ENCODE measurements at places on chromosomes 1 and 21.
A peak's percentile ranks its signal among the peaks of the same experiment; 100 is the strongest.

DNA sequence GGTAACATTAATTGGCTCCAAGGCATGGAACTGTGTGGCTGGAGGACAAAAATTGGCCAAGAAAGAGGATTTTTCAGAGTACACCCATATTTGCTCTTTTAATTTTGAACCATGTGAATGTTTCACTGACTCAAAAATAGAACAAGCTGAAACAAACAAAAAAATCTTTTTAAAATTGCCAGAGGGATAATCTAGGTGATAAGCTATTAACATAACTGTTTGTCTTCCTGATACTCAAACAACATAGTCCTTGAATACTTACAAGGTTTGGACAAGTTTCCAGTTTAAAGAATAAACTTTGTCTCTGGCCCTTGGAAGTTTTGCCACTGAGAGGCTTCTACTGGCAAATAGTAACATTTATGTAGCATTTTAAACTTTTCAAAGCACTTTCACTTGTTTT is 30.0 kb upstream of the PIGC start:
- no peak for DNase-seq

DNA sequence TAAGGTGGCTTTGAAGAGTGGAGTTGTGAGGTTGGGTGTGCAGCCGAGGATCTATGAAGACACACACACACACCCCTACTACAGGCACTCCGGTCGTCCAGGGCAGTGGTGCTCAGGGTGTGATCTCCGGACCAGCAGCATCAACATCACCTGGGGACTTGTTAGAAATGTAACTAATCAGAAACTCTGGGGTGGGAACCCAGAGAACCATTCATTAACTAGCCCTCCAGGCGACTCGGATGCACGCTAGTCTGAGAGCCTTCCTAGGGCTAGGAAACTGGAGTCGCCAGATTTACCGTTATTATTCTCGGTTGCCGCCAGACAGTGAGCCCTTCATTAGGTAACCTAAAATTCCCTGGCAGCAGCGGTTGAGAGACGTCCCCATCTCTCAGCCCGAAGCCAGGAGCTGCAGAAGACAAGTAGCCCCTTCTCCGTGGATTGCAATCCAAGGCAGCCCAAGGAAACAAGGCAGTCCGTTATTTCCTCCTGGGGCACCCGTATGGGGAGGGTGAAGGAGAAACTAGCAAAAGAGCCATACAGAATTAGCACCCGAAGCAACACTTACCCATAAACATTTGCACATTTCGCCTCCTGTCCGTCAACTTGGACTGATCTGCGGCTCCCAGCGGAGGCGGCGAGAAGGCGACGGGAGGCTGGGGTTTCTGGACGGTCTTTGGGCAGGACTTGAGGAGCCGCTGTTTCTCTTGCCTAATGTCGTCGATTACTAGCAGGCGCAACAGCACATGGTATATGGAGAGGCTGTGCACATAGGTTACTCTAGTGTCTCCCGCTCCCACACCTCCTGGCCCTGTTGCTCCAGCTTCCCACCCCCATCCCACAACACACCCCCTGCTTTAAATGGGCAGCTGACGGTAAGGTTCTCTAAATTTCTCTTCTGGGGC is 2.9 kb upstream of the CCN1 start:
- no peak for DNase-seq

- no peak for DNase-seq
Observed at GRCh38 chr1:39733161-39733560, 5.5 kb upstream of the PPIE start.

- peak; percentile 27 for DNase-seq
Observed at GRCh38 chr21:42261829-42262200, 42.9 kb downstream of the ABCG1 start.

- DNase-seq, result no peak
Observed at GRCh38 chr1:157842939-157843338, 1.3 kb upstream of the CD5L start.

All from NCI-H1436 (cell line).